Astrocyte (in vitro differentiated cells and primary cell): ENCODE measurements at places on chromosomes 1 and 21.
A peak's percentile ranks its signal among the peaks of the same experiment; 100 is the strongest.

GRCh38 chr1:178503849-178504248 lies 7.1 kb upstream of the CLEC20A start:
- H3K36me3 ChIP-seq, result no peaks in the 10 kb centered on the region
- no peaks in the 10 kb centered on the region for H3K4me1 ChIP-seq
- H3K4me3 ChIP-seq, result no peak overlapping the region

DNA sequence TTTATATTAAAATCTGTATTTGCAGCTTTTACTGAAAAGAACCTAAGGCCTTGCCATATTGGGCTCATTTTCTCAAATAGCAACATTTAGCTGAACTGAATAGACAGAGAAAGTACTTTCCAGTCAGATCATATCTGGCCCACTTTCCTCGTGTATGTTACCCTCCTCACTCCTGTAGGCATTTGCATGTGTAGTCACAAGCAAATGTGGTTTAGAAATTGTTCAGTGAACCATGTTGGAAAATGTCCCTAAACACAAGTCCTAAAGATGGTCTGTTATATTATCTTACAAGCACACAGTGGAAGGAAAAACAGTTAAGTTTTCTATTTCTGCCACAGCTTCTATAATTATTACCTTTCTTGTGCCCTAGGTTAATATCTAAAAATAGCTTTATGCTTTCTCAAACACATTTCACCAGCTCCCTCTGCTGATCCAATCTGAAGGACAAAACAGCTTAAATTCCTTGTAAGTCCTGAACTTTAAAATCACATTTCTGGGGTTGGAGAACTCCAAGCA lies 606 bp upstream of the FMO4 start:
- peak; percentile 0 for DNase-seq
- H3K4me1 ChIP-seq, result peaks cover 3% of the 10 kb centered on the region
- H3K36me3 ChIP-seq, result no peaks in the 10 kb centered on the region
- no peak overlapping the region for H3K4me3 ChIP-seq
- no peak overlapping the region for H3K27ac ChIP-seq

DNA sequence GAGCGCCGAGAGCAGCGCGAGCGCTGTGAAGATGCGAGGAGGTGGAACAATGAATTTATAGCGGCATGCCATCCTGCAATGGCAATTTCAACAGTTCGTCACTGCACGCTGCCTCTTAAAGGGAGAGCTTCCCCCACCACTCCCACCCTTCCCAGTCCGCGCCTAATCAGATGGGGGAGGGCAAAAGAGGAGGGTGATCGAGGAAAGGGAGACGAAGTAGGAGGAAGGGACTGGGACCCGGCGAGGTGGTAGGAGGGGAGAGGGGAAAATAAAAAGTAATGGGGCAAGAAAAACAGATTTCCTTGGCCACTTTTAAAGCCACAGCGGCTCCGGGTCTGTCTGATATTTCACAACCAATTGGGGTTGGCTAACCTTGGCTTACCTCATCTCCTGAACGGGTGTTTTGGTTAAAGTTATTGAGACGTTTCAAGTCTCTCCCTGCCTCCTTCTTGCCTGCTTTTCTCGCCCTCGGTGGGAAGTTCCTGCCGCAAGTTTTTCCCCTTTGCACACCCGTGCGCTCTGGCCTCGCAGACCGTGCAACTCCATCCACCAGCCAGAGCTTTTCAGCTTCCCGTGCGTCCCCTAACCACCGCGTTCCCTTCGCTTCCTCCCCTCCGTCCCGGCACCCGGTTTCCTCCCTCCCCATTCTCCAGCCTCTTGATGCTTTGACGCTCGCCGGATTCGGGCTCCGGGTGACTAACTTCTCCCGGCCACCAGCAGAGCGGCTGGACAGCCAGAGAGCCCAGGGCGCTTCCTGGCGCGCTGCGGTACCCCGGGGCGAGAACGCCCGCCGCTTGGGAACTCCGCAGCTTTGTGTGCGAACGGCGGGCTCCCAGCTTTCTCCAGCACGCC lies at the start of gene ADAMTS5:
Gene ADAMTS5, minus strand, starts transcription at position 27 of the 852 bp plus-strand sequence. CDS start 697 bp downstream, outside the sequence.
- peaks cover 4% of the 10 kb centered on the region for H3K4me1 ChIP-seq
- H3K4me3 ChIP-seq, result peak within 1 kb of the TSS; percentile 66
- peaks cover 15% of the 10 kb centered on the region for H3K27me3 ChIP-seq
- no peak within 1 kb of the TSS for H3K27ac ChIP-seq
- H3K36me3 ChIP-seq, result no peaks in the 10 kb centered on the region
- DNase-seq, result peak; percentile 43

- no peak overlapping the region for H3K27ac ChIP-seq
- H3K27me3 ChIP-seq, result no peaks in the 10 kb centered on the region
- no peaks in the 10 kb centered on the region for H3K36me3 ChIP-seq
Observed at GRCh38 chr1:42108309-42108708, 44.9 kb upstream of the GUCA2B start.

GRCh38 chr1:189431447-189431846 lies 1046.2 kb downstream of the BRINP3 start:
- no peaks in the 10 kb centered on the region for H3K27me3 ChIP-seq
- no peak overlapping the region for H3K4me3 ChIP-seq
- H3K36me3 ChIP-seq, result no peaks in the 10 kb centered on the region
- H3K27ac ChIP-seq, result no peak overlapping the region
- DNase-seq, result peak; percentile 30

- H3K27me3 ChIP-seq, result no peaks in the 10 kb centered on the region
- no peak for DNase-seq
- H3K27ac ChIP-seq, result no peak overlapping the region
Observed at GRCh38 chr1:244861683-244862082, 2.7 kb downstream of the HNRNPU start.

DNA sequence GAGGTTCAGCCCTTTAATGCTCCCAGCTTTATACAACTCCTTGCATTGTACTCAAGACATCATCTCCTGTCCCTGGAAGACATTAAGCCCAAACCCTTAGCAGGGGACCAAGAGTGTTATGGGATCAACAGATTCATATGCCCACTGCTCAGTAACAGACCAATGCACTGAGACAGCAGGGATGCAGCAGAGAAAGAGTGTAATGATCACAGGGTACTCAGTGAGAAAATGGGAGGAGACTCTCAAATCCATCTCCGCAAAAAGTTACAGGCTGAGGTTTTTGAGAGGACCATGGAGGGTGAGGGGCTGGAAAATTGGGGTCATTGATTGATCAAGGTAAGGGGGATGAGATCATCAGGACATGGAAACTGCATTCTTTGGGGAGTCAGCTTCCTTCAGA lies 96.2 kb downstream of the MATN1 start:
- H3K36me3 ChIP-seq, result no peaks in the 10 kb centered on the region
- H3K27me3 ChIP-seq, result no peaks in the 10 kb centered on the region
- no peak overlapping the region for H3K27ac ChIP-seq
- no peak overlapping the region for H3K4me3 ChIP-seq

DNA sequence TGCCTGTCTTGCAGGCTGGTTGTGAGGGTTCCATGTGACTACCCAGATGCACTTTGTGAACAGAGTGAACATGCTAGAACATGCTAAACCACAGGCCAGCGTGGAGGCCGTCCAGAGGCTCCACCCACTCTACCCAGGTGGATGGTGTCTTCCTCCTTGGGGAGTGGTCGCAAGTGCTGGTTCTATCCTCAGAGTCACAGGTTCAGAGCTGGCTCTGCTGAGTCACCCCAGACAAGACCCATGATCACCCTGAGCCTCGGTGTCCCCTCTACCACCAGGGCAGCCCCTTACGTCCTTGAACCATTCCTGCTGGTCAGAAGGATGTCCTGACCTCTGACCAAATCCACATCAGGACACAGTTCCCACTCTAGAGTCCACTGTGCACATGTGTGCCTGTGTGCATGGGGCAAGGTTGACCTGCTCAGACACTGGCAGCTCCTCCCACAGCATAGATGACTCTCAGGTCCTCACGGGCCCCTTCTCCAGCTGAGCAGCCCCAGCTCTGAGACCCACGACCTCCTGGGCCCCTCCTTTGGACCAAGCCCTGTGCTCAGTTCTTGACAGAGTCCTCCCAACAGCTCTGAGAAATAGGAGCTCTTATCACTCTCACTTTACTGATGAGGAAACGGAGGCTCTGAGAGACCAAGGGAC lies 391.8 kb downstream of the MATN1 start:
- DNase-seq, result no peak
- no peaks in the 10 kb centered on the region for H3K27me3 ChIP-seq
- no peaks in the 10 kb centered on the region for H3K4me1 ChIP-seq

GRCh38 chr1:224730540-224730939 lies 114.4 kb downstream of the CNIH3 start:
- peaks cover 4% of the 10 kb centered on the region for H3K36me3 ChIP-seq
- H3K27me3 ChIP-seq, result no peaks in the 10 kb centered on the region

GRCh38 chr1:54335011-54335754 lies 71.0 kb downstream of the SSBP3 start:
- H3K4me3 ChIP-seq, result peak overlapping the region; percentile 47
- DNase-seq, result peak; percentile 46
- H3K27me3 ChIP-seq, result no peaks in the 10 kb centered on the region
- no peaks in the 10 kb centered on the region for H3K36me3 ChIP-seq
- H3K27ac ChIP-seq, result peak overlapping the region; percentile 86
